Effector memory CD8-positive, alpha-beta T cell (primary cell): ENCODE measurements at places on chromosomes 12 and 14.

DNA sequence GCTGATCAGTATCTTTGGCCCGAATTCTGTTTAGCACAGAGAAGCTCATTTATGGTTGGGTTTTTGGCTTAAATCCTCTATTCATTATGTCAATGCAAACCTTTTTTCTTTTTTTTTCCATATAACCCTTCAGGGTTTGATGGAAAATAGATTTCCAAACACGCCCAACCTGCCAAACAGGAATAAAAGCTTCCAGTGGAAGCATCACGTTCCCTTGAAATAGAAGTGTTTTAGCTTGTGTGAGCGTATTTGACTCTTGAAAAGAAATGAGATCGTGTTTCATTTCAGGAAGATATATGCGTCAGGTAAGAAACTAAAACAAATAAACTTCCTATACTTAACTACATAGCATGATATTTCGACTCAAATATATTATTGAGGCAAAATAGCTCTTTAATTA is at the start of gene PIK3C2G:
PIK3C2G (plus strand) TSS at position 246 of the 400 bp plus-strand sequence. CDS start 20,564 bp downstream, outside the sequence.
- DNase-seq, result no peak

- DNase-seq, result no peak
Measured at GRCh38 chr14:79354336-79354735, 857.0 kb downstream of the DIO2 start.

DNA sequence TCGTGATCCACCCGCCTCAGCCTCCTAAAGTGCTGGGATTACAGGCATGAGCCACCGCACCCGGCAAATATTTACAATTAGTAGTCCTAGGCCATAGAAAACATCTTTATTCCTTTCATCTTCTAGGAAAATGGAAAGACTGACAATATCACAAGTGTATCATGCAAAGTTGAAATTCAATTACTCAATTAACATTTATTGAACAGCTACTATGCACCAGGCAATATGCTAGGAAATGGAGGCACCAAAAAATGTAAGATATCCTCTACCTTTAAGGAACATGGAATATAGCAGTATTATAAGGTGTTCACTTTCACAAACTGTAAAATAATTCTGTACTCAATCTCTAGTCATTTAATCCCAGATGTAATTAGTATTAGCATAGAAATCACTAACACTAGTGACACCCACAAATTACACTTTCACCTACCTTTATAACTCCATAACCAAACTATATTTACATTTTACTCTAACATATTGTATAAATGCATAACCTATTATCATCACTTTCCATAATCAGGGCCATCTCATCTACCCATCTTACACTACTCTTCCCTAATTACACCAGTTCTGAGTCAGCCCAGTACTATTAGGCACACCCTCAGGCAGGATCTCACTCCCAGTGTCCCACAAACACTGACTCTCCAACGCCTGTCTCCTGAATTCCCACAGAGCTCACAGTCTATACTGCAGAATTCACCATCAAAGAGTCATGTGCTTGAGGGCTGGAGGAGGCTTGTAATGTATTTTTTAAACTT is 10.4 kb downstream of the CORO1C start:
- DNase-seq, result no peak

GRCh38 chr12:106251631-106252455 is 4.0 kb upstream of the CKAP4 start:
- DNase-seq, result no peak

- no peak for DNase-seq
Measured at GRCh38 chr14:81311141-81311540, 89.0 kb downstream of the STON2 start.

DNA sequence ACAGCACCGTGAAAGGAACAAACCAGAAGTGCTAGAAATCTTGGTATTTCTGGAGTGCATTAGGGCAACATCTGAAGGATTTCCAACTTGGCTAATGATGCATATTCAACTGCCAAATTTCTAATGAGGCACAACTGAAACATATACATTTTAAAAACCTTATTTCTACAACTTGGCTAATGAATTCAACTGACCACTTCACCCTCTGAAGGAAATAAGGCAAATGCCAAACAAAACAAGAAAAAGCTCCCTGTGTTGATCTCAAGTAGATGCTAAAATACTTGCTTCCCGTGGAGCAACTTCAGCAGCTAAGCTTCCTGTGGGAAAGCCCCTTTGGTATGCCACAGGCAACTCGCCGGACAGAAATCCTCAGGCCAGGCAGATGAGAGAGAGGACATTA is 167.1 kb downstream of the TTC7B start:
- no peak for DNase-seq

- no peak for DNase-seq
Measured at GRCh38 chr12:43815416-43815815, 9.3 kb upstream of the TWF1 start.

DNA sequence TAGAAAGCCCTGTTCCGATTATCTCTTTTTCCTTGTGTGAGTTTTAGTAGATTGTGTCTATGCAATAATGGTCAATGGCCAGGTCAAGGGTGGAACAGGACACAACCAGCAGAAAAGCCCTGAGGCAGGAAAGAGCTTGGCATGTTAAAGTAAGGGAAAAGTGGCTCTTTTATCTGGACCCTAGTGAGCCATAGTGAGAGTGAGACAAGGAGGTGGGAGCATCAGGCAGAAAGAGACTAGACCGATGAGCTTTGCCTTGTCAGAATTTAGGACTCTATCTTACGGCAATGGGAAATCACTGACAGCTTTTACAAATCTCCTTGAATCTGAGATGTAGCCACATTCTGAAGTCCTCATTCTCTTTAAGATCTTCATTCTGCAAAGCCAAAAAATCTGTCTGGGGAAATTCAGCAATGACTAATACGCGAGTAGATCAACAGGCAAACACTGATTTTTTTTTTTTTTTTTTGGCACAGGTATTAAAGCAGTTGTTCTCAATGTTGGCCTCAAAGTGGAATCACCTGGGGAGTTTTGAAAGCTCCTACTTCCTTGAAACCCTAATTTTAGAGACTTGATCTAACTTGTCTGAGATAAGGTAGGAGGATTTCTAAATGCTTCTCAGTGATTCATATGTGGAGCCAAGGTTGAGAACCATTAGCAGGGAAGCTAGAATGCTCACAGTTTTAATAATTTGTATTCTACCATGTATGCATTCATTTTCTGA is 33.9 kb downstream of the TMEM19 start:
- no peak for DNase-seq

GRCh38 chr12:104480826-104481440 is 24.2 kb downstream of the CHST11 start:
- DNase-seq, result no peak

- DNase-seq, result no peak
Measured at GRCh38 chr14:95291859-95292542, 27.7 kb downstream of the CLMN start.

DNA sequence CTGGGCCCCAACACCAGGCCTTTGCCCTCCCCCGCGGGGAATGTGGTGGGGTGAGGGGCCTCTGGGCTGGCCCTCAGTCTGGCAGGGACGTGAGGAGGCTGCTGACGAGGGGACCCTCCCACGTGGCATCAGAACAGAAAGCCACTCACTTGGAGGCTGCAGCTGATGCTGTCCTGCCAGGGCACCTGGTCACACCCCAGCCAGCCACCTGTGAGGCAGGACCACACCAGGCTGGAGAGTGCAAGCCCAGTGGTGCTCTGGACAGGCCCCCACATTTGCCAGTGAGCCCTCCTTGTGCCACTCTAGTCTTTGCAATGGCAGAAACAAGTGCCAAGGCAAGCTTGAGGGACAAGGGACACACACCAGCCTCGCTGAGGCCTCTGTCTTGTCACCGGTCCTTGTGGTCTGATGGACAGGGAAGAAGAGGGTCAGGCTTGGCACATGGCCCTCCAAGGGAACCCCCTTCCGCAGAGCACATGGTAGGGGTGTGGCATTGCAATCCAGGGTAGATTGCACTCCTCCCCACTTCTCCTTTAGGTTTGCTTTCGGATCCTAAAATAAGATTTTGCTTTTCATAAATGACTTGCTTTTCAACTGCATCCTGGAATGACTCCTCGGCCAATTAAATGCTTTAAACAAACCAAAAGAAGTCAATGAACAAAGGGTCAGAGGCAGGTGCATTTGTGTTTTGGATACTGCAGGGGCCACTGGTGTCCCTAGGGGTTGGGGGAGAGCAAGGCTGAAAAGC is 53.7 kb downstream of the CCDC88C start:
- DNase-seq, result no peak
